ENCODE measurements at places on chromosomes 1 and 21.

DNA sequence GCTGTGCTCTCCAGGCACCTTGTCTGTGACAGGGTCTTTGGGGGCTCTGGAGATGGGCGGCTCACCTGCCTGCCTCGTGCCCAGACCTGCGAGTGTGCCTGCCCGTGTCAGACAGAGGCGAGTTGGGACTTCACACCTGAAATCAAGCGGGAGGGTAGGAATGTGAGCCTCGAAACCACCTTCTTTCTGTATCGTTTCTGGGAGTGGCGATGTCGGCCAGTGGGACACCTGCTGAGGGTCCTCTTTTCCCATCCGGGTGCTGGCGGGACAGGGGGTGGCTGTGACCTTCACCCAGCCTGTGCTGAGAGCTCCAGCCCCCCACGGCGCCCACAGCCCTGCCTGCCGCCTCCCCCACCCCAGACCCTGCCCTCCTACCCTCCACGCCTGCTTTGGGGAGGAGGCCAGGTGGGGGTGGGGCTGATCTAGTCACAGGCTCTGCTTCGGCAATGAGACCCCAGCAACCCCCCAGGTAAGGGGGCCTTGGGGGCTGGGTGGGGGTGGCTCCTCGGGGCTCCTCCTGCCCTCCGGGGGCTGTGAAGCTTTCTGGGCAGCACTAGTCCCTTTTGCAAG is 15.6 kb upstream of the FAAP20 start:
- DNase-seq: no peak

- no peak for DNase-seq
These were observed 5.3 kb upstream of the S100A12 start for GRCh38 chr1:153380711-153381110.

DNA sequence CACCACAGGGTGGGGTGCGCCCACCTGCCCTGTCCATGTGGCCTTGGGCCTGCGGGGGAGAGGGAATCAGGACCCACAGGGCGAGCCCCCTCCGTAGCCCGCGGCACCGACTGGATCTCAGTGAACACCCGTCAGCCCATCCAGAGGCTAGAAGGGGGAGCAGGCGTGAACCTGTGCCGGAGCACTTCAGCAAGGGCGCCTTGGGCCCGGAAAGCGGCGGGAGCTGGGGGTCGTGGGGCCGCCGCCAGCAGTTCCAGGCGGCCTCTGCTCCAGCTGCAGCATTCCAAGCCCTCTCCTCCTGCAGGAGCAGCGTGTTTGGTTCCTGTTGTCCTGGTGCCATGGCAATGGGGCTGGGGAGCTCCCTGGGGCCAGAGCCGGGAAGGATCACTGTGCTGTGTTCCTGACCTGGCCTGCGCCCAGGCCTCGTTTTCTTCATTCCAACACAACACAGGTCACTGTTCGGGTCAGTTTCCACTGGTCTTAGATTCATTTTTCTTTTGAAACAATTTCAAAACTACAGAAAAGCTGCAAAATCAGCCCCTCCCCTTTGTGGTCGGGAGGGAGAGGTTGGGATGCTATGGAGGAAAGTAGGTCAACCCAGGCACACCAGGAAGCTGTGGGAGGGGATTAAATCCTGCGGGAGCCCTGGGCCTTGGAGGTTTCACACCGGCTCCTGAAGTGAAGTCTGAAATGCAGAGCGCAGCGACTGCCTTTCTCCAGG is 18.8 kb downstream of the SLX9 start:
- no peak for DNase-seq

DNA sequence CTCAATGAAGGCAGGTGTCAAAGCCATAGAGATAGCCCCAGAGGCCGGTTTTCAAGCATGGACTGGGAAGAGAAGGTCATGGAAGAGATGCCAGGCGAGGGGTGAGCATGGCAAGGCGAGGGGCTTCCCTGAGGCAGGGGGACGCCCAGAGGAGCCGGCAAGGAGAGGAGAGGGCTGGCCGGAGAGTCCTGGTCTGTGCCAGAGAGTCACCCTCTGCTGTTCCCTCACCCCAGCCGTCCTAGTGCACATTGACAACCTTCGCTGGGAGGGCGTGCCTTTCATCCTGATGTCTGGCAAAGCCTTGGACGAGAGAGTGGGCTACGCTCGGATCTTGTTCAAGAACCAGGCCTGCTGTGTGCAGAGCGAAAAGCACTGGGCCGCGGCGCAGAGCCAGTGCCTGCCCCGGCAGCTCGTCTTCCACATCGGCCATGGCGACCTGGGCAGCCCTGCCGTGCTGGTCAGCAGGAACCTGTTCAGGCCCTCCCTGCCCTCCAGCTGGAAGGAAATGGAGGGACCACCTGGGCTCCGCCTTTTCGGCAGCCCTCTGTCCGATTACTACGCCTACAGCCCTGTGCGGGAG is 28.8 kb downstream of the H6PD start:
- no peak for DNase-seq

GRCh38 chr1:8721679-8722324 is 95.6 kb downstream of the RERE start:
- DNase-seq: no peak

- DNase-seq: no peak
These were observed 178.0 kb downstream of the HHAT start for GRCh38 chr1:210506689-210507088.

- DNase-seq: no peak
These were observed 8.2 kb upstream of the CBR3 start for GRCh38 chr21:36126621-36127110.

DNA sequence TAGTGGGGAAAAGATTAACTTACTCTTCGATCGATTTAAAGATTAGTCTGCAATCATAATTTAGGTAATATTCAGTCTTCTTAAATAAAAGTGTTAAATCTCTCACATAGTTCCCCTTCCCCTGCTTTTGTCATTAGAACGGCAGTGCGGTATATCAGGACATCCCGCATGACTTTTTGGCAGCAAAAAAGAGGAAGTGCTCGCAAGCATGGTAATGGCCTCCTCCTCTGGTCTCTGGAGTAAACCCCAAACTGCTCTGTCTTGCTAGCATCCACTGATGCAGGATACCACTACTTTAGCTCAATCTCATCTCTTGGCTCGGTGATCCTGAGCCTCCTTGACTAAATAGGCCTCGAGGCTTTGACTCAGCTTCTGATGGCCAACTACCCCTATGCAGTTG is 78.7 kb upstream of the VAV3 start:
- no peak for DNase-seq

DNA sequence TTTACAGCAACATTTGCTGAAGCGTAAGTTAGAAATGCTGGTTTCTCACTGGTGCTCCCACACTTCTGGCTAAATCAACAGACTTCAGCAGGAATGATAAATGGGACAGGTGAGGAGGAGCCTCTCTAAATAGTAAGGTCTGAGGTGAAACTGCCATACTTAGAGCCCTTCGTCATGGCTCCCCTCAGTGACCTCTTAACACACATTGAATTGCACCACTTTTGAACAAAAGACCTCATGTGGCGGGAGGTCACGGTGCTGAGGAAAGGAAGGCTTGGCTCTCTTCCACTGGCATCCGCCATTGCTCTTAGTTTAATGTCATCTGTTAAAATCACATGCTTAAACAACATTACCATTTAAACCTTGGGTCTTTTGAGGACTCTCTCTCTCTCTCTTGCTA is 3.4 kb downstream of the MAP3K7CL start:
- DNase-seq: no peak

DNA sequence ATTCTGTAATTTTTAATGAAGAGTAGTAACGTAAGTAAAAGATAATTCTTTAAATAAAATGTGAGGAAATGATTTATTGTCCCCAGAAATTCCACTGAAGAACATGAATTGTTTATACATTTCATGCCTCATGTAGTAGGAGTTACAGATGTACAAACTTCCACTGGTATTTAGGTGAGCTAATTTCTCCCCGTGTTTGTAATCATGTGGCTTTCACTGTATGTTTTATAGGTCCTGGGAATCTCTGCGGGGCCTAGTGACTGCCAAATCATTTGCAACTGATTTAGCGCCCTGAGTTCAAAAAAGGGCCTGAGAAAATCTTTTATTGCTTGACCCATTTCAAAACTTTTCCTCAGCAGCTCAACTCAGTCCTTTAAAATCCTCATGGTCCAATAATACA is 30.5 kb upstream of the FASLG start:
- no peak for DNase-seq

GRCh38 chr1:95537176-95537575 is 303.2 kb downstream of the RWDD3 start:
- no peak for DNase-seq

- no peak for DNase-seq
These were observed 3.9 kb downstream of the TAS1R2 start for GRCh38 chr1:18855573-18855972.

- DNase-seq: no peak
These were observed 990 bp upstream of the NBL1 start for GRCh38 chr1:19643121-19643520.

GRCh38 chr1:187685333-187685732 is 856.6 kb downstream of the PLA2G4A start:
- DNase-seq: no peak

GRCh38 chr1:26826261-26827105 is at the start of gene ZDHHC18:
ZDHHC18 (plus strand) TSS chr1:26826688; CDS start chr1:26826805, 117 bp downstream.
- DNase-seq: peak; percentile 47

GRCh38 chr1:64845831-64846425 is 101.1 kb downstream of the RAVER2 start:
- DNase-seq: no peak

DNA sequence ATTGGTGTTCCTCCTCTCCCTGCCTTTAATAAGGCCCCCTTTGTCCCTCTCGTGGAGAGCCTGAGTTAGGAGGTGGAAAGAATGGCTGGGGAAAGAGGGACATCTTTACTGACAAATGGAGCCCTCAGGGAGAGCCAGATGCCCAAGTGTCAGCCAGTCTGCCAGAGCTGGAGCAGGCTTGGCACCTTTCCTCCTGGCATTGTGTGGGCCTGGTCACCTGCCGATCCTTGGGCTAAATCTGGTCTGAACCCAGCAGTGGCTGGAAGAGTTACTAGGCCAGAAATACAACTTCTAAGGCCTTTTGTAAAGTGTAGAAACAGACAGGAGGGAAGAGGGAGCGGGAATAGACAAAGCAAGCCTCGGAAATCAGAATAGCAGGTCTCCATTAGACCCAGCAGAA is 24.9 kb downstream of the VANGL1 start:
- DNase-seq: no peak

DNA sequence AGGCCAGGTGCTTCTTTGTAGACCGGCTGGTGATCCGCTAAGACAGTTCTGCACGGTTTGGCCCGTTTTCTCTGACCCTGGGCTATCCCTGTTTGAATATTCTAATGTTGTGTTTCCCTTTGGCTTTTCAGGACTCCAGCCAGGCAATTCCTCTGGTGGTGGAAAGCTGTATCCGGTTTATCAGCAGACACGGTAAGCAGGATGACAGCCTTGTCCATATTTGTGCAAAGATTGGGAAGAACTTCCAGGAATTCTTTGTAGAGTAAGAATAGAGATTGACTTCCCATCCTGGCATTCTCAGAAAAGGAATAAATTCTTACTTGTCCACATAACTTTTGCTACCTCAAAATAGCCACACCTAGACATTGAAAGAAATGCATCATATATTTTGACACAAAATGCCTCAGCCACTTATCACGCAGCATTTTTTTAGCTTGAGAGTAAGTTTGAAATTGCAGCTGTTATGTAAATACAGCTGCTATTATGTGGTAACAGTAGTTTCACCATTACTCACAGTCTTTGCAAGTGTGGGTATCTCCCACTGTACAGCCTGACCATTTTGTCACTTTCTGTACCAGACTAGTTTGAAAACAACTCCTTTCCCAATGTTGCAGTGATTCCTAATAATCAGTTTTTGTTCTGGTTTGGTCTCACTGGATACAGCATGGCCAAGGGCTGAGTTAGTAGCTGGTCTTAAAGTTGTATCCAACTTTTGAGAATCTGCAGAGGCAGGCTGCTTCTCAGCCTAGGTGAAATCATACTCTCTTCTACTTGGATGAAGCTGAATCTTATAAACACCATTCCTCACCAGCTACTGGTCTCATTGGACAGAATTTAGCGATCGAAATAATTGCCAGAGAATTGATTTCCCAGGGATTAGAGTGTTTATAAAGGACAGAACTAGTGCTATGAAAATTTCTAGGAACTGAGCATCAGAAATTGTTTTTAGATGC is 40.0 kb upstream of the IKBKE start:
- DNase-seq: no peak

GRCh38 chr1:154609398-154610380 is 1.7 kb upstream of the ADAR start:
- DNase-seq: peak; percentile 47

DNA sequence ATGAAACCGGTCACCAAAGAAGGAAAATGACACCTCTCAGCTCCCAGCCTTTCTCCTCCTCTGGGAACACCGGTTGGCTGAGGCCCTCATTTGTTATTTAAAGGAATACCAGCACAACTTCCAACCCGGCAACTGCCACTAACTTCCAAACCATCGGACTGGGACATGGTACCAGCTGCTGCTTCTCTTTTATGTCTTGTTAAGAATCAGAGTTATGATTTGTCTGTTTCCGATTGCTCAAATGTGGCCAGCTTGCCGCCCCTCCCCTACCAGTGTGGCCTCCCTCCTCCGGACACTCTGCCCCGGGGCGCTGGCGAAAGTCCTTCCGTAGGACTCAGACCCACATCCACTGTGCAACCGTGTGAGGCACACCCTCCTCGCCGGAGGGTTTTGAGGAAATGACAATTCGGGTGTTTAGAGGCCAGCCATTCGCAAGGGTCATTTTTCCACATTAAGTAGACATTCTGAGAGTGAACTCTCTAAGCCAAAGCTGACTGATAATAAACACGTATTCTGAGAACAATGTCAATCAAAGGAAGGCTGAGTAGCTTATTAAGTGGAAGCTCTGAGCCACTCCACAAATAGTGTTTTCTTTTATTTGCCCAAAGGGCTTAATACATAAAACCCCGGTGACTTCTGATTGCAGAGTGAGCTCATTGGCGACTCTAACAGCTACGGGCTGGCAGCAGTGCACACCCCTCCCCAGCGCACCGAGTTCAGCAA is 5.5 kb downstream of the RIPK4 start:
- no peak for DNase-seq

DNA sequence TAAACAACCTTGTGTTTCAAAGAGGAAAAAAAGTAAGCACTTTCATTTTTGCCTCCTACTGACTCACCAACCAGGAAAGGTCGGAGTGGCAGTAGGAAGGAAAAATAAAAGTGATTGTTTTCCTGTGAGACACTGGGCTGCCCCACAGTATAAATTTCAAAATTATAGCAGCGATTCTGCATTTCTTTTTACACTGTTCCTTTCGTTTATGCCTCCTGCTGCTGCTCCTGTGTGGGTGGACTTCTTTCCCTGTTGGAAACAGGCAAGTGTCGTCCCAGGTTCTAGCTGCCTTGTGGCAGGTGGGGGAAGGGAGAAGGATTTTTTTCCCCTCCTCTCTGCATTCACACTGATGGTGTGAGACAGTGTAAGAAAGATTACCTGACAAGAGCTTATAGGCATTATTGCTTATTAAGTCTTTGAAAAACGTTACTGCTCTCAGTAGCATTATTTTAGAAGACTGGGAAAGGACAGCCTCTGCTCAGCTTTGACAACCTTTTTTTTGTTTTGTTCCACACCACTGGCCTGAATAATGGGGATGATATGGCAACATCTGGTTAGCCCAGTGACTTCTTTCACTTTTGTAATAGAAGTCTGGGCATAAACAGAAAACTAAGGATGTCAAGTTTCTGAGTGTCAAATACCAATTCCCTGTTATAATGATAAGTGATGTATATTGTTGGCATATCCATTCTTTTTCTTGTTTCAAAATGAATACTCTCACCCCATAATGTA is 77.9 kb downstream of the NEK7 start:
- DNase-seq: no peak

GRCh38 chr1:163745204-163745603 is 423.4 kb downstream of the NUF2 start:
- DNase-seq: no peak

- DNase-seq: no peak
These were observed 12.6 kb downstream of the VTCN1 start for GRCh38 chr1:117198097-117198496.

GRCh38 chr1:87048237-87048636 is 133.8 kb downstream of the HS2ST1 start:
- no peak for DNase-seq

GRCh38 chr1:7508052-7508933 is 262.8 kb upstream of the VAMP3 start:
- no peak for DNase-seq

Measured in stimulated activated CD8-positive, alpha-beta memory T cell treated with anti-CD3 and anti-CD28 coated beads, Interleukin-7, amount 100 ng/mL, for 48 hours (primary cell).